ENCODE measurements at places on chromosomes 2 and 18.

- no peak for DNase-seq
Measured at GRCh38 chr2:12504443-12504842, 212.3 kb upstream of the TRIB2 start.

DNA sequence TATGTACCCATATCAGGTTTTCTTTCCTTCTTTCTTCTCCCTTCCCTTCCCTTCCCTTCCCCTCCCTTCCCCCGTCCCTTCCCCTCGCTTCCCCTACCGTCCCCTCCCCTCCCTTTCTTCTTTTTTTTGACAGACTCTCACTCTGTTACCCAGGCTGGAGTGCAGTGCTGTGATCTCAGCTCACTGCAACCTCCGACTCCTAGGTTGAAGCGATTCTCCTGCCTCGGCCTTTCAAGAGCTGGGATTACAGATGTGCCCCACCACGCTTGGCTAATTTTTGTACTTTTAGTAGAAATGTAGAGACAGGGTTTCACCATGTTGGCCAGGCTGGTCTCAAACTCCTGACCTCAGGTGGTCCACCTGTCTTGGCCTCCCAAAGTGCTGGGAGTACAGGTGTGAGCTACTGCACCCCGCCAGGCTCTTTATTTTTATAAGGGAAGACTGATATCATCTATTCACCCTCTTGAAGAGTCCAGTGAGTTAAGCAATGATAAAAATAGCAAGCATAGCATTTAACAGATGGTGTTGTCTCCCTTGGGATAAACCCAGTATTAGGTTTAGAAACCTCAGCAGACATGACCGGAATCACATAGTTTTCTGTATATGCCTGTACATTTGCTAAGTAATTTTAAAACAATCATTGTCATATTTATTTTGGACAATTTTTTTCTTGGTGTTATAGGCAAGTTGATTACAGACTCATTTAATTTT, 888.4 kb downstream of the TRIB2 start:
- DNase-seq = no peak

- DNase-seq = no peak
Measured at GRCh38 chr2:18950361-18950851, 361.0 kb upstream of the NT5C1B start.

GRCh38 chr2:37873229-37873628, 51.9 kb upstream of the RMDN2 start:
- DNase-seq = no peak

DNA sequence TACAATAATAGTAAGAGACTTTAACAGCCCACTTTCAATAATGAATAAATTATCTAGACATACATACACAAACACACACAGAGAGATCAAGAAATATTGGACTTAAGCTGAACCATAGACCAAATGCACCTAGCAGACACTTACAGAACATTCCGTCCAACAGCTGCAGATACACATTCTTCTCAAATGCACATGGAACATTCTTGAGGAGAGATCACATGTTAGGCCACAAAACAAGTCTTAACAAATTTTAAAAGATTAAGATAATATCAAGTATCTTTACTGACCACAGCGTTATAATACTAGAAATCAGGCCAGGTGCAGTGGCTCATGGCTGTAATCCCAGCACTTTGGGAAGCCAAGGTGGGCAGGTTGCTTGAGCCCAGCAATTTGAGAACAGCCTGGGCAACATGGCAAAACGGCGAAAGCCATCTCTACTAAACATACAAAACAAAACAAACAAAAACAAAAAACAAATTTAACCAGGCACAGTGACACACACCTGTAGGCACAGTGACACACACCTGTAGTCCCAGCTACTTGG, 7.4 kb downstream of the CERKL start:
- DNase-seq = no peak

GRCh38 chr18:63238693-63239075, 80.9 kb downstream of the BCL2 start:
- no peak for DNase-seq

- no peak for DNase-seq
Measured at GRCh38 chr2:229342376-229342775, 71.3 kb upstream of the PID1 start.

DNA sequence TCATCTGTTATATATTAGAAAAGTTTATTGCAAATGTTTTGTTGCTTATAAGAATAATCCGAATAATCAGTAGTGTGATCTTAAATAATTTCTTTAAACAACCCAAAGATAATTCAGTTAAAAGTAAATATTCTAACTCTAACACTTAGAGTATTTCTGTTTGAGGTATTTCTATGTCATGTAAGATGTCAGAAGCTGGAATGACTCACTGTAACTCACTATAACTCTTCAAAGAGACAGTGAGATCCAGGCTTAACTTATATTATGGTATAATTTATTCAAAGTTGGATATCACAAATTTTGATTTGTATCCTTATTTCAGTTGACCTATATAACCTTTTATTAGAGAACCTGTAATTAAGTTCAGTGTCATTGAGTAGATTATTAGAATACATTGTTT, 6.9 kb downstream of the MBD5 start:
- DNase-seq = no peak

GRCh38 chr2:237720957-237721356, 77.6 kb upstream of the RBM44 start:
- no peak for DNase-seq
